Neural progenitor cell (in vitro differentiated cells): ENCODE measurements at places on chromosomes 2 and 18. TPM values are rescaled to one million over a fixed set of nuclear protein-coding genes. Genes with fewer than 3 reads are reported as not detected.

DNA sequence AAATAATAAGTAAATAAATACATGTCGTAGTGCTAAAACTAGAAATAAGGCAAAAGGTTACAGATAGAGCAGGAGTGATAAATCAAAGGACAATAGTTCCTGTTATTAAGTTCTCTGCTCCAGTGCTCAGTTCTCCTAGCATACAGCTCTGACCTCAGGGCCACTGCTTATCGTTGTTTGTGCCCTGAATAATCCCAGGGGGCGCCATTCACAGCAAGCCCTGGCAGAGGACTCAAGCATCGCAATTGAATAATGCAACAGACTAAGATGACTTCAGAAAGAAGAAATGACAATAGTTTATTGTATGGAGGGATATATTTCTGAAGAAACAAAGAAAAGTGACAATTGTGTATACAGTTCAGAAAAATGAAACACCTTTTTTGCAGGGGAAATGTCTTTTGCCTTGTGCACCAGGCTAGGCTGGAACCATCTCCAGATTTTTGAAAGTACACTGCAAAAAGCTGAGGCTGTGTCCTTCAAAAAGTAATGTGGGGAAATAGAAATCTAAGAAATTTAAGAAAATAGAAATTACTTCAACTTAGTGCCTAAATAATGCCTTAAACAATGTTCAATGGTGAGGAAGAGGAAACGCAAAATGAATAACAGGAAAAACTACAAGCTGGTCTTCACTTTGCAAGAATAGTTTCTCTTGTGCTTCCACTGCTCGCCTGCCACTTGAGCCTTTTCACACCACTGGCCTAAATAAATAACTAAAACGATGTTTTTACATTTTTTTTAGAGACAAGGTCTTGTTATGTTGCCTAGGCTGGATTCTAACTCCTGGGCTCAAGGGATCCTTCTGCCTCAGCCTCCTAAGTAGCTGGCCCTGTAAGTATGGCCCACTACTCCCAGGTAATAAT, 19.0 kb upstream of the CCNYL1 start:
- H3K27ac ChIP-seq, result no peak overlapping the region
- no peaks in the 10 kb centered on the region for H3K4me1 ChIP-seq
- DNase-seq, result peak; percentile 72
- no peaks in the 10 kb centered on the region for H3K27me3 ChIP-seq

Gene UGT1A4
- total RNA-seq, result not detected in 2 replicates

DNA sequence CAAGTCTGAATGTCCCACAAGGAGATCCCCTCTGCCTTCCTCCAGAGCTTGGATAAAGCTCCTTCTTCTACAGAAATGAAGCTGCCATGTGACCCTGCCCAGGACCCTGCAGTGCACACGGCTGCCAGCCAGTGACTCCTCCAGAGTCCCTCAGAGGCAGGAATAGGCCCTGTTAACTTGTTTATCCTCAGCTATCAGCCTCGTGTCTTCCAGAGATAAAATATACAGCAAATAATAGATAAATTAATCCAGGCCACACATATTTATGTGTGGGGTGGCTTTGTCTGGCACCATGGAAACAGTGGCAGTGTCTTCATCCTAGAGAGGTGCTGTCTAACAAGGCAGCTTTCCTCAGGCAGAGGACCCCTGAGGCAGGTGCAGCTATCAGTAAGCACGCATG, 66.7 kb downstream of the TMEM18 start:
- no peak overlapping the region for H3K4me3 ChIP-seq
- no peaks in the 10 kb centered on the region for H3K27me3 ChIP-seq
- no peak overlapping the region for H3K27ac ChIP-seq
- DNase-seq, result peak; percentile 0

Gene IL1B
- not detected in 2 replicates for total RNA-seq

DNA sequence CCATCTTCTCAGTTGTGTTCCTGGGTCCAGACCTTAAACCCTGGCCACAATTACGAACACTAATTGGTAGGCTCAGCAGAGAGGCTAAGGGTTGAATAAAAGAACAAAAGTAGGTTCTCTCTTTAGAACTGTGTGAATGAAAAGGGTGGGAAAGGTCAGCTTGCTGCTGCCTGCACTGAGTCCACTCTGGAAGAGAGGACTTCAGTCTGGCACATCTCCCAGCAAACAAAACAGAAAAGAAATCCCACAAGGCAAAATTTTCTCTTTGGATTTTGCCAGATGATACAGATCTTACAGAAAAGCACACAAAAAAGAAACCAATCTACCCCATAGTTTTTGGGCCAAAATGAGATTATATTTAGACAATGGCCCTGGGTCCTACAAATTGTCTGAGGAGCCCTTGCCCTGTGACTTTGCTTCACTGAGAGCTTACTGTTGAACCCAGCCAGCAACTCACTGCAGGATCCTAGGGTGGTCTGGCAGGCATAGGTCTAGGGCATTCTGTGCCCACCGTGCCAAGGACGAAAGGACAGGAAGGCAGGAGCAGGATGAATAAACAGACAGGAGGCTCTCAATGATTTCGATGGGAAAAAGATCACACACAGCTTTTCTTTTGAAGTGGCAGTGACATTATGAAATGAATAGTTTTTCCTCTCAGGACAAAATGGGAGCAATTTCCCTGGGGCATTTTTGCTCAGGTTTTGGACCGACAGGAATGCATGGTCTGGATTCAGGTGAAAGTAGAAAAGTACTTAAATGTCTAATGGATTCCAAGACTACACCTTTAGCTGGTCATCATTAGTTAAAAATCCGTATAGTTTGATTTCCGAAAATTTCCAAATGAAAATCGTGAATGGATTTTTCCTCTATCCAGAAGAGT, 68.4 kb upstream of the STAM2 start:
- DNase-seq, result peak; percentile 32
- peak overlapping the region; percentile 80 for H3K27ac ChIP-seq
- H3K36me3 ChIP-seq, result no peaks in the 10 kb centered on the region
- peaks cover 16% of the 10 kb centered on the region for H3K4me1 ChIP-seq

DNA sequence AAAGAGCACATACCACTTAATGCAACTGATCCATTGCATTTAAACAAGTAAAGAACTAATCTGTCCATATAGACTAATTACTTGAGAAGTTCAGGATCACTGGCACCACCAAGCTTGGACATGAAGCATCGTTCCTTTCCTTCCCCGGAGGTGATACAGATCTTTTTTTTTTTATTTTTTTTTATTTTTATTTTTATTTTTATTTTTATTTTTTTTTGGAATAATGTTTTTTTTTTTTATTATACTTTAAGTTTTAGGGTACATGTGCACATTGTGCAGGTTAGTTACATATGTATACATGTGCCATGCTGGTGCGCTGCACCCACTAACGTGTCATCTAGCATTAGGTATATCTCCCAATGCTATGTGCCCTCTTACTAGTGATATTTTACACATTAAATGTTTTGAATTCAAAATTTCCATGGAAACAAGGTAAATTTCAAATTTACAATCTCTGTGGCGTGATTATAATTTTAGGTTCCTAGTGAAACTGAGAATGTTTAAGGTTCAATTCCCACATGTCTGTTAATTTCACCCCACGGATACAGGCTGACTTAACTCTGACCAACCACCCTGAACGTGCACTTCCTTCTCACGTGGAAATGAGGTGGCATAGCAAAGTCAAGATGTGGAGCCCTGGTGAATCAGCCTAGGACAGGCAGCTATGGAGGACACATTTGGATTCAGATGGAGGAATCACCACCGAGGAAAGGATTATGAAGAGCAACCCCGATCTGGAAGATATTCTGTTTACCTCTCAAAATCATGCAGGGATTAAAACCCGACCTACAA, 101.6 kb upstream of the THOC1 start:
- DNase-seq, result no peak
- no peaks in the 10 kb centered on the region for H3K36me3 ChIP-seq
- peaks cover 7% of the 10 kb centered on the region for H3K4me1 ChIP-seq
- H3K27me3 ChIP-seq, result no peaks in the 10 kb centered on the region
- no peak overlapping the region for H3K4me3 ChIP-seq

- no peak overlapping the region for H3K4me3 ChIP-seq
- no peaks in the 10 kb centered on the region for H3K36me3 ChIP-seq
- H3K27ac ChIP-seq, result no peak overlapping the region
- no peaks in the 10 kb centered on the region for H3K4me1 ChIP-seq
- no peak for DNase-seq
- H3K27me3 ChIP-seq, result no peaks in the 10 kb centered on the region
These were observed 212.8 kb downstream of the STK39 start for GRCh38 chr2:168034616-168035015.

DNA sequence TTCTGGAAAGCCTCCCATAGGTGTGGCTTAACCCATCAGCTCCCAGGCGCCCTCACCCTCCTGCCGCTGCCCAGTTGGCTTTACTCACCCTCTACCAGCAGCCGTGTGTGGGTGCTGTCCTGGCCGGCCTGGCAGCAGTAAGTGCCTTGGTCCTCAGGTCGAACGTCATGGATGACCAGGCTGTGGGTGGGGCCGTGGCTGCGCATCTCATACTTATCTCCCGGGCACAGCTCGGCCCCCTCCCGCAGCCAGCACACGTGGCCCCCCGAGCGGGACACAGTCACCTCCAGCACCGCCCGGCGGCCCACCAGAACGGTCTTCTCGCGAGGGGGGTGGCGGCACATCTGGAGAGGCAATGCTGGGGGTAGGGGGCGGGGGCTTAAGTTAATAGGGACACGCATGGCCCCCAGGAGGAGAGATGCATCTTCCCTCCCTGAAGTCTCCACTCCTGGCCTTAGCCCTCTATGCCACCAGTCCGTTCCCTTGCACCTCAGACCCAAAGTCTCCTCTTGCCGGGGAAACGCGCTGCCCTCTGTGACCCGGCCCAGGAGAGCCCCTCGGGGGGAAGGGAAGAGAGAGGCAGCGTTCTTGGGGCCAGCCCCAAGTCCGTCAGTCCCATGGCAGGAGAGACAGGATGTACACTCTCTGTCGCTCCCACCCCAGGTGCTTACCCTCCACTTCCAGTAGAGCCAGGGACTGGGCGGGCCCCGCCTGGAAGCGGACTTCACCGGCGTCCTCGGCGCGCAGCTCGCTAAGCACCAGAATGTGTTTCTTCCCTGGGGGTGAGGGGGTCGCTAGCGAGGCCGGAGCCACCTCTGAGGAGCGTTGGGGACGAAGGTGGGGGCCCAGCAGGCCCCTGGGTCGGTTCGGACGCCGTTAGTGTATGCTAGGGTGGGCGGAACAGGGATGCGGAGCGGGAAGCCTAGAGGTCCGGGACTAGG, 7.9 kb downstream of the TMEM198 start:
- H3K27me3 ChIP-seq, result peaks cover 39% of the 10 kb centered on the region
- H3K4me1 ChIP-seq, result peaks cover 5% of the 10 kb centered on the region
- peak; percentile 40 for DNase-seq
- H3K4me3 ChIP-seq, result peak overlapping the region; percentile 82

DNA sequence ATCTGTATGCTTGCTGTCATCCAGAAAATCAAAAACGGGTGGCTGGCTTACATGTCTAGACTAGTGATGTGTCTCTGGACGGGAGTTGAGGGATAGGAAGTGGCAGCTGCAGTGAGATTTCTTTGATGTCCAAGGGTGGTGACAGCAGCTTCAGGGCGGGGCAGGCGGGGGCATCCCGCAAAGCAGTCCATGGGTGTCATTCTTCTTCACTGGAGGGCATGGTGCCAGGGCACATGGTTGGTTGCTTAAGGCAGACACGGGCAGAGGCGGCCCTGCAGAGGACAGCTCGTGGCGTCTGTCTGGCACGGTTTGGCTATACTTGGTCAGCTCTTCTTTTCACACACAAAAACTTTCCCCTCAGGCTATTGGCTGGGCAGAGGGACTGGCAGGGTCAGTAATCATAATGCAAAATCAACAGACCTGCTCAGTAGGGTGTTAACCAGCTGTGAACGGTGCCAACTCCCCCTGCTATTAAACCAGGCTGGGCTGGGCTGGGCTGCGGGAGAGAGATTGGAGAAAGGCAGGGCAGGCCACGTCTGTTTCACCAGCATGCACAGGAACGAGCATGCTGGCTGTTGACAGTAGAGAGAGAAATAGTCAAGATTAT, 63.7 kb downstream of the COL4A3 start:
- H3K36me3 ChIP-seq, result no peaks in the 10 kb centered on the region
- no peak overlapping the region for H3K4me3 ChIP-seq
- no peaks in the 10 kb centered on the region for H3K4me1 ChIP-seq
- no peak for DNase-seq

Gene COPS8
- total RNA-seq, result 196 and 267 TPM in 2 replicates

DNA sequence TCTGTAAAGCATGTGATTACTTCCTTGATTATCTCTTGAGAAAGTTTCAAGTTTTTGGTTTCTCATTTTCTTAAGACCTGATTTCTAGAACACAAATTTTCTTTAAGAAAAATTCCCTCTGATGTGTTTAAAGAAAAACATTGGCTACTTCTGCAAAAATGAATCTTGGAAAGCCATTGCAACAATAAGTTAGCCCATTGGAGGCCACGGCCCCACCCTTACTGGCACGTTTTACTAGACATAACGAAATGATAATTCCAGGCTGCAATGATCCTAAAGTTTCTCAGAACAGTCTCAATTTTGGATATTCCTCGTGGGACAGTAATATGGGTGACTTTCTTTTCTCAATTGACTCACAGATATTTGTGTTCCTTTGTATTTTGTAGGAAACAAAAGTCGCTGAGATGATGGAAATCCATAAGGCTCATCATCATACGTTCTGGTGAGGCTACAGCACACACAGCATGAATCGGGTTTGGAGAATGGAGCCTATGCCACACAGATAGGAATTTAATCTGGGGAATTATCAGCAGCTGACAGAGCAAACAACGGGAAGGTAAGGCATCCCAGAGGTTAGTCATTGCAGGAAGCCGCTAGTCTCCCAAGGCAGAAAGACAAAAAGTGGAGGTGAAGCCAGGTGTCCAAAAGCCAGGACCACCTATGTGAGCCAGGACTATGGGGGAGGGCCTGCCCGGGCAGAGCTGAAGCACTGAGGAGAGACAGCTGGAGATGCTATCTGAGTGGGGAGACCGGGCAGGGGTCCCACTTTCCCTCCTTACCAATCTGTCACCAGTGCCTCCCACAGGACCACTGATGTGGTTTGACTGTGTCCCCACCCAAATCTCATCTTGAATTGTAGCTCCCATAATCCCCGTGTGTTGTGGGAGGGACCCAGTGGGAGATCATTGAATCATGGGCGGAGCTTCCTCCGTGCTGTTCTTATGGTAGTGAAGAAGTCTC, 35.9 kb downstream of the SOWAHC start:
- no peaks in the 10 kb centered on the region for H3K36me3 ChIP-seq
- H3K4me3 ChIP-seq, result no peak overlapping the region
- DNase-seq, result no peak
- H3K27ac ChIP-seq, result no peak overlapping the region
- peaks cover 10% of the 10 kb centered on the region for H3K4me1 ChIP-seq

GRCh38 chr2:181553244-181553643, 96.1 kb downstream of the ITGA4 start:
- no peaks in the 10 kb centered on the region for H3K36me3 ChIP-seq
- no peaks in the 10 kb centered on the region for H3K4me1 ChIP-seq
- DNase-seq, result no peak
- no peaks in the 10 kb centered on the region for H3K27me3 ChIP-seq
- H3K27ac ChIP-seq, result no peak overlapping the region

GRCh38 chr2:216685327-216685875, 9.9 kb downstream of the IGFBP5 start:
- DNase-seq, result no peak
- no peaks in the 10 kb centered on the region for H3K27me3 ChIP-seq
- H3K4me1 ChIP-seq, result peaks cover 27% of the 10 kb centered on the region
- H3K36me3 ChIP-seq, result peaks cover 8% of the 10 kb centered on the region
- H3K4me3 ChIP-seq, result no peak overlapping the region
- H3K27ac ChIP-seq, result no peak overlapping the region

- H3K4me1 ChIP-seq, result peaks cover 13% of the 10 kb centered on the region
- peaks cover 18% of the 10 kb centered on the region for H3K27me3 ChIP-seq
- no peak overlapping the region for H3K27ac ChIP-seq
- no peaks in the 10 kb centered on the region for H3K36me3 ChIP-seq
These were observed 4.4 kb downstream of the SLC66A3 start for GRCh38 chr2:11159574-11160170.

Gene MALL
- 1.1 and 1.4 TPM in 2 replicates for total RNA-seq

GRCh38 chr18:13915995-13916431, 677 bp upstream of the MC2R start:
- H3K27ac ChIP-seq, result no peak overlapping the region
- H3K27me3 ChIP-seq, result no peaks in the 10 kb centered on the region
- H3K4me1 ChIP-seq, result no peaks in the 10 kb centered on the region
- H3K36me3 ChIP-seq, result no peaks in the 10 kb centered on the region
- no peak for DNase-seq
